ENCODE measurements at places on chromosomes 2 and 18.

DNA sequence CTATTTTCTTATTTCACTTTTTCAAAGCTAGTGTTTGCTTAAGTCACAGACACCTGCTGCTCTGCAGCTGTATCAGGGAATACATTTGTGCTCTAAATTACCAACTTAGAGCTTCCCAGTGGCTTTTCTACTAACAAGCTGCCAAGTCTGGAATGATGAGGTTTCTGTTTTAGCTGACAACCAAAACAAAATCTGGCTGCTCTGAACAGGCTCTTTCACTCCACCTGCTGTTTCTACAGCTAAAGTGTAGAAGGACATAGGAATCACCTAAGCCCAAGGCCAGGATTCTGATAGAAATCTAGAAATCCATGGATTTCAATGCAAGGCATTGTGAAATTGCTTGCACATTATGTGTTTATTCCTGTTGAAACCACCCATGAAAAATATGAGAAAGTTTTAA, 201.2 kb downstream of the SUCLG1 start:
- DNase-seq, result no peak

DNA sequence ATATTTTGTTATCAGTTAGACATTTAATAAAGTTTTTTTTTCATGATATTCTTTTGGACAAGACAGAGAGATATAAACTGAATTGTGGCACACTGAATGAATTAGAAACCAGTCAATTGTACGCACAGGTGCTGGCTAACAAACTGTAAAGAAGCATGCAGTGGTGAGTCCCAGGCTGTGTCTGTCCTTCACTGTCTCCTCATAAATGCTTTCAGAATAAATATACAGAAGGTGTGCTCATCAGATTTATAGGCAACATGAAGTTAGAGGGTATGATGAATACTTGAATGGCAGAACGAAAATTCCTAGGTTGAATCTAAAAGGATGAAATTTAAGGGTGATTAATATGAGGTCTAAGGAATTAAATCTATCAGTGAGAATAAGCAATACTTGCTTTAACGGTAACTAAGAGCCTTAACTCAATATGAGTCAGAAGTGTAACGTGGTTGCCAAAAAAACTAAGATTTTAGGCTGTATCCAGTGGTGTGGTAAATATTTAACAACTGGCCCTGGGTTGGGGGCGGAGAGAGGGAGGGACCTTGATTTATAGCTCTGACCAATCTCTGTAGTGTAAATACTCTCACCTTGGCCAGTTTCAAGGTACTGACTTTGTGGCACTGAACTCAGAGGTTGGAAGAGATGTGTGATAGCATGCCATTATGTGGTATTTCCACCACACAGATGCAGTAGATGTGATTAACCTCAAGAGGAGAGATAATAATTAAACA, 41.9 kb upstream of the AAK1 start:
- no peak for DNase-seq

GRCh38 chr2:118842661-118843482, 4.6 kb downstream of the EN1 start:
- DNase-seq, result peak; percentile 35

DNA sequence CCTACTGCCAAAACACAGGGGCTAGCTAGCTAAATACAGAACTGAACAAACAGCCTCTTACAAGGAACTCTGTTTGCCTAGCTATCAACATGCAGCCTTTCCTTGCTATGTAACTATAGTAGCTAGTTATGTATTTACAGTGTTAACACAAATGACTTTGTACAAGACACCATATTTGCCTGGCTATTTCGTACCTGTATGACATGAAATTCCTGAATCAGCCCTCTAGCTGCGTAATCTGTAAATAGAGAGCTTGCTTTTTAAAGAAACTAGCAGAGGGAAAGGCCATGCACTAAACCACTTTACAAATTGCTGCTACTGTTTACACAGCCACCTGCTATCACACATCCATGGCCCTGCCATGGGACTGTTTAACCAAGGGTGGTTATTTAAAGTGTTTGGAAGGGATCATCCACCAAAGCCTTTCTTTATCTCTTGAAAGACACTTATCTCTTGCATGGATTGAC, 248.7 kb downstream of the TFCP2L1 start:
- DNase-seq, result no peak

GRCh38 chr2:70504750-70505149, 48.9 kb downstream of the TGFA start:
- no peak for DNase-seq

All from neural crest cell (in vitro differentiated cells).